CD4-positive, alpha-beta memory T cell (primary cell): ENCODE measurements at places on chromosomes 2 and 18. TPM values are rescaled to one million over a fixed set of nuclear protein-coding genes. Genes with fewer than 3 reads are reported as not detected.
A peak's percentile ranks its signal among the peaks of the same experiment; 100 is the strongest.

The MEIS1 gene
- polyA plus RNA-seq: not detected

The MBD5 gene
- polyA plus RNA-seq: 15.4 TPM

- no peak for DNase-seq
Measured at GRCh38 chr2:127678991-127679390, 3.7 kb upstream of the LIMS2 start.

The COMMD1 gene
- polyA plus RNA-seq: 63.9 TPM

- DNase-seq: no peak
Measured at GRCh38 chr2:101038455-101039255, 36.6 kb downstream of the RPL31 start.

- DNase-seq: peak; percentile 33
Measured at GRCh38 chr2:42099438-42100173, 51.8 kb downstream of the PKDCC start.

The CPS1 gene
- not detected for polyA plus RNA-seq

DNA sequence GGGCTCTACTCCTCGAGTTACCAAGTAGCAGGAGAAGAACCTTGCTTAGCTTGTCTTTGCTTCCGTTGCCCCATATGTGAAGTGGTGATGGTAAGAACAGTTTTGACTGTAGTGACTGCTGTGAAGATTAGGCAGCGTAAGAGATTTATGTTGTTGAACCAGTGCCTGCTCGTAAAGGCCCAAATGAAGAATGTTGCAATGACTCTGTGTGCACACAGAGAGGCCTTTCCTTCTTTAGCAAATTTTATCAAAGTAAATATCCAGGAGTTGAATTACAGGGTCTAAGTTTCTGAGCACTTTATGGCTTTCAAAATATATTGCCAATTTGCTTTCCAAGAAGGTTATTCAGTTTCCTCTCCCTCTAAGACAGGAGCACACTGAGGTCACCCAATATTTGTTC, 14.5 kb downstream of the NTSR2 start:
- no peak for DNase-seq

The ACTG2 gene
- not detected for polyA plus RNA-seq

GRCh38 chr2:3927031-3927430, 223.7 kb downstream of the DCDC2C start:
- no peak for DNase-seq

The AMER3 gene
- polyA plus RNA-seq: not detected
